Activated CD8-positive, alpha-beta T cell treated with anti-CD3 and anti-CD28 coated beads, Interleukin-2, amount 10 ng/mL, durations not matched to agents 7 days and 5 days (primary cell): ENCODE measurements at places on chromosomes 11 and 22.
A peak's percentile ranks its signal among the peaks of the same experiment; 100 is the strongest.

DNA sequence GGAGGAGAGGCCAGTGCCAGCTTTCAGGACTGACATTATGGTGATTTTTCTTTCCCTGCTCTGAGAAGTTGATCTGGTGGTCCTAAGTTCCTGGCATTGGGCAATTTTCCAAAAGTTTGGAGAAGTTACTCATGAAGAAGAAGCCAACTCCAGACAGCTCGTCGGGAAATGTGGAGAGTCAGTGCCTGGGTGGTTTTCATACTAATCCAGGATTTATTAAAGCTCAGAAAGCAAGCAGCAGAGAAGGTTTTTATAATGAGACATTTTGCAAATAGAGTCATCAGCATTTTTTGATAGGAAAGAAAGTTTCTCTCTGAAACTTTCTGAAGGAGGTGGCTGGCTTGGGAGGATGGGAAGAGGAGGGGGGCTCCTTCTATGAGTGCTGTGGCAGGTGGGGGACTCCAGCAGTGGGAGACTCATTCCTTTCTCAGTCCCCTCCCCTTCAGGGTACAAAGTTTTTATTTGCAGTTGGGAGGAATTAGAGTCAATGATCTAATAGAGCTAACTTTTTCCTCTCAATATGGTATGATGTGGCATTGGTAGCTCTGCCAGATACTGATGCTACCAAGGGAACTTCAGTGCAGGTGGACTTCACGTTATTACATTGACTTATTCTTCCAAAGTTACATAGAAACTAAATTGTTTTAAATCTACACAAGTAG lies 55.4 kb downstream of the LIF start:
- no peak for DNase-seq

GRCh38 chr11:44005956-44006355 lies 41.8 kb upstream of the ACCSL start:
- DNase-seq, result no peak

DNA sequence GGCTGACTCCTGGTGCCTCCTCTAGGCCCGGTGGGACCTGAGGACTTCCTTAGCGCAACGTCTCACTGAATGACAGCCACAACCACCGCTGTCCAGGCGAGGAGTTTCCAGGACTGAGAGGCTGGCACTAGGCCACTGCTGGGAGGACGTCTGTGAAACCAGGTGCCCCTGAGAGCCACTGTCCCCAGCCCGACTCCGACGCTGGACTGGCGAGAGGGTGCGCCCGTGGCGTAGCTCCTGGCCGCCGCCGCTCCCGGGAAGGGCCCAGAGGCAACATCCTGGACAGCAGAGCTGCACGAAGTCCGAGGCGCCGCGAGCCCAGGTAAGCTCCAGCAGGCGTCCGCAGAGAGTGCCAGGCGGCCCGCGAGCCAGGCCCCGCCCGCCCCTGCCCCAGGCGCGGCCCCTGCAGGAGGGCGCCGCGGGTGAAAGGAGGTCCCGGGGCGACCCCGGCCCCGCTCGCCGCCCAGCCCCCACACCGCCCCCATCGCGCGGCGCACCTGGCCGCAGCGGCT lies 525 bp downstream of the DGCR2 start:
- peak; percentile 44 for DNase-seq

- DNase-seq, result no peak
Measured at GRCh38 chr11:5304046-5304445, 2.3 kb upstream of the OR51B4 start.

DNA sequence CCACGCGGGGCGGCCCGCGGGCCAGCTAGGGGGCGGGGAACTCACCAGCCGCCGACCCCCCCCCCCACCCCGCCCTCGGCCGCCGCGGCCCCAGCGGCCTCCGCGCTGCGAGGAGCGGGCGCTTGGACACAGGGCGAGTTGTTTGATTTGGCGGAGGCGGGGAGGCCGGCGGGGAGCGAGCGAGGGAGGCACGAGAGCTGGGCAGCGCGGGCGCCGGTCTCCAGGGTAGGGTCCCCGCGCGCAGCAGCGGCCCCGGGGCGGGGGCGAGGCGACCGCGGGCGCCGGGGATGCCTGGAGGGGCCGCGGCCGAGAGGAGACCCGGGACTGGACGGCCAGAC lies 64.4 kb downstream of the NAV2 start:
- no peak for DNase-seq

DNA sequence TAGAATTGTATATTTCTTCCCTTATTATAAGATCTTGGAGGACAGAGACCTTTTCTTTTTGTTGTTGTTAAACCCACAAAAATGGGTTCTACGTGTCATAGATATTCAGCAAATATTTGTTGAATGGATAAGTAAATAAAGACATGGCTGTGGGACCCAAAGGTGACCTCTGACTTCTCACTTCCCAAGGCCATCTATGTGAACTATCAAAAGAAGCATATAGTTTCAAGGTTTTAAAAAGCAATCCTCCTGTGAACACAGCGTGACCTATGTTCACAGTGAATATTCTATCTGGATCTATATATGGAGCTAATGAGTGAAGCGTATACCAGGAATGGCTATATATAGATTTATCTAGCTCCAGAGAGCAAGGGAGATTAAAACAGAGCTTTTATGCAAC lies 312.8 kb upstream of the C11orf87 start:
- no peak for DNase-seq

- DNase-seq, result no peak
Measured at GRCh38 chr11:125082611-125083311, 19.7 kb downstream of the SLC37A2 start.

DNA sequence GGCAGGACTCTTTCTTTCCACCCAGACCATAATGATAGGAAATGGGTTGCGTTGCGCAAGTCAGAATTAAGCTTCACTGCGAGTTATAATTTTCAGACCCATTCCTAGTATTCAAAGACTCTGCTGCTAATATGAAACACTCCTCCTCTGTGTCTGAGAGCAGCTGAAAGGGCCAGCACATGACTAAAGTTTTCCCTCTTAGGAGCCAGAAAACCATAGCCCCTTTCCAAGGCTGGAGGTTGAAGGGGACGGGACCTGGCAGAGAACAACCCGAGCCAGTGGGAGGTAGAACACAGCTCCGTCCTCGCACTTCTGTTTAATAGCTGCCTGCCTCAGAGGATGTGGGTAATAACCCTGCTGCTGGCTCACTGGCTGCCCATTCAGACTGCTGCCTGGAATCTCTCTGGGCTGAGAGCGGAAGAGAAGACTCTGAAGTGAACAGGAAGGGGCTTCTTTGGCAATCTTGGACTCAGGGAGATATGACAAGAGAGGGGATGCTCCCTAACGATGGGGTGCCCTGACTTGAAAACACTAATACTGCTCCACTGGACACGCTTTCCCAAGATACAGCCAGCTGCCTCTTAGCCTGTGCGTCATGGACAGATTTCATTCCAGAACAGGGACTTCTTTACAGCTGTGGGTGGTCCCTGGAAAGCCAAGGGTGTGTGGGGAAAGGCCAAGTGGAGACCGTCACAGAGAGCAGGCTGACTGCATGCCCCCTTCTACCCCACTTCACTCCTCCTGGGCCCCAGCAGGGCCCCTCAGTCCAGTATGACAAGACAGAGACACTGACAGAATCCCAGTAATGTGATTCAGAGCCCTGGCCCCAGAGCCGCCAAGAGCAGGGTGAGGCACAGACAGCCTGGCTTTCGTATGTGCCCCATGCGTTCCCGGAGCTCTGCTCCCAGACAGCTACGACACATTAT lies 156.9 kb downstream of the FEZ1 start:
- no peak for DNase-seq

GRCh38 chr11:1057806-1058205 lies 16.9 kb upstream of the MUC2 start:
- DNase-seq, result no peak

DNA sequence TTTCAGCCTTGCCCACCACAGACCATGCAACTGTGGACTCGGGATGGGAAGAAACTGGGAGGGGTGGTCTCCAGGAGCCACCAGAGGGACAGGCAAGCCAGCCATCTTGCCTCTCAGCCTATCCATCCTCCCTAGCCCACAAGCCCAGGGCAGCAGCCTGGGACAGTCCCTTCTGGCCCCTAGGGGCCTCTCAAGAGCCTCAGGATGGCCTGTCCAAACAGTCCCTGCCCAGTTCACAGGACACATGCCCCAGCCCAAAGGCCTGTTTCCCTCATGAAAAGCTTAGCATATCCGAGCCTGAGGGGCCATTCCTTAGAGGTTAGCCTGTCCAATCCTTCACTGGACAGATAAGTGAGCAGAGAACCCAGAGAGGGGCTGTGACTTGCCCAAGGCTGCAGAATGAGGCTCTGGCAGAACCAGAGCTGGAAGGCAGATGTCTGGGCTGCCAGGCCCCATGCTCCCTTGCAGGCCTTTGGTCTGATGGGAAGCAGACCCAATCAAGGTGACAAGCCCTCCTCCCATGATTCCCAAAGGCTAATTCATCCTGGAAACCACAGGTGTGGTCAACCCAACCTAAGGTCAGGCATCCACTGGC lies 28.2 kb downstream of the LRRC10B start:
- DNase-seq, result no peak

DNA sequence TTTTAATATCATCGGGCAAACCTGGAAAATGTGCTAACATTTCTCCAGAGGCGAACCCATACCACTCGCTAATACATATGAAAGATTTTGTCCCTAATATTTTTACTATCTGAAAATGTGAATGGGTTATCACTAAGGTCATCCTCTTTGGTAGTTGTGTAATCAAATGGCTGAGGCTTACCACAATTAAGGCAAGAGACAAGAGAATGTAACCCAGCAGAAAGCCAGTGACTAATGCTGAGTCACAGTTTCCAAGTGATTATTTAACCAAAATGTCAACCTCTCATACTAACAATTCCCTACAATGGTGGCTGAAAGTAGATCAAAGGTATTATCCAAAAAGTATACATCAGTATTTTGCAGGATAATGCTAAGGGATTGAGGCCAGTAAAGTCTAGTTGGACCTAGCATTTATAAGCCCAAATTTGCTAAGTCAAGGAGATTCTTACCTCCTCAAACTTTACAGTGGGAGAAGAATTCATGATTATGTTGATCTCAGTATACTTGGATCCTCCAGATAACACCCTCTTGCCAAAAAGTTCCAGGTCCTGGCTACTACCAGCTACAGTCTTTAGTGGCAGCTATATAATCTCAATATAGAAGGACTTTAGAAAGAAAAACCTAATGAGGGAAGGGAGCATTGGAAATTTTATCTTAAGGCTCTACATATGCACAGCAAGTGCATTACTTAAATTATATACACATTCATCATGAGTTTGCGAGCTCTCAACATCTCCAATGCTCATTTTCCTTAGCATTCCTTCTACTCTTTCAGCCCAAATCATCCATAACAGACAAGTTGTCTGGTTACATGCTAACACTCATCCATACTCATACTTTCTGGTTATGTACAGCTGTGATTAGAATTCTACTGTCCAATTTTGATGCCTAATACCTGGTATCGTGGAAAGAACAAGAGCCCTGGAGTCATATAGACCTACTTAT lies 25.4 kb downstream of the SIK3 start:
- DNase-seq, result no peak

- DNase-seq, result peak; percentile 80
Measured at GRCh38 chr11:73393479-73394415, 17.5 kb downstream of the RELT start.

GRCh38 chr22:28950617-28951411 lies 67.4 kb downstream of the ZNRF3 start:
- no peak for DNase-seq

DNA sequence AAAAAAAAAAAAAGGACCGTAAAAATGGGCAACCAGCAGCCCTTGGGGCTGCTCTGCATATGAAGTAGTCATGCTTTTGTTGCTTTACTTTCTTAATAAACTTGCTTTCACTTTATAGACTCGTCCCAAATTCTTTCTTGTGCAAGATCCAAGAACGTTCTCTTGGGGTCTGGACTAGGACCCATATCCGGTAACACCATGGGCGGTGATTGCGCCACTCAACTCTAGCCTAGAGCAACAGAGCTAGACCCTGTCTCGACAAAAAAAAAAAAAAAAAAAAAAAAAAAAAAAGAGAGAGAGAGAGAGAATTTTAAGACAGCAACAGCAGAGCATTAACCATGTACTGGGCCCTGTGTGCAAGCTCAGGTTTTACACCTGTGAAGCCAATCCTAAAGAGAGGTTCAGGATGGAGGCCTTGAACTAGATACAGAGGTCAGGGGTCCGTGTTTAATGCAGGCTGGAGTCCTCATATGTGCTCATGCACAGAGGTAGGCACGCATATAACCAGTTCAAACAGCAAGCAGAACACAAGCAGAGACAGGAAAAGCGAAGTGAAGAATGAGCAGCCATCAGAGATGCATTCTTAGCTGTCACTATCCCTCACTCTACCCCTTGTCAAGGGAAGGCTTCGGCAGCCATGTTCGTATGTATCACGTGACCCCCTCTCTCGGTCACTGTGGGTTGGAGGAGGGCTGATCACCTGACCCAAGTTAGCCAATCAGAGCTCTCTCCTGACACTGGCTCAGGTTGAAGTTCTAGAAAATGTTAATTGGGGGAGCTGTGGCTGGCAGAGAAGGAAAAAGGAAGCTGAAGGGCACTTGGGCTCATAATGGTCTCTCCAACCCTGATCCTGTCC lies 16.7 kb upstream of the SYT12 start:
- DNase-seq, result peak; percentile 28
